ENCODE measurements at places on chromosomes 11 and 22.

DNA sequence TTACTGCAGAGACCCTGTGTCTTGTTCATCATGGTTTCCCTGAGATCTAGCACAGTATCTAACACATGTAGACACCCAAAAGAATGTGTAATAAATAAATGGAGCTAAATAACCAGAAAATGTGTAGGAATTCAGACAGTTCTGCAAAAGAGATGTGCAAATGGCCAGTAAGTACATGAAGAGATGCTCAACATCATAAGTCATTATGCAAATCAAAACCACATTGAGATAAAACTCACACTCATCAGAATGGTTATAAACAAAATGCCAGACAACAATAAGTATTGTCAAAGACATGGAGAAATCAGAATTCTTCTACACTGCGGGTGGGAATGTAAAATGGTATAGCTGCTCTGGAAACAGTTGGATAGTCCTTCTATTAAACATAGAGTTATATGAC, 88.5 kb downstream of the RBFOX2 start:
- no peak for DNase-seq

DNA sequence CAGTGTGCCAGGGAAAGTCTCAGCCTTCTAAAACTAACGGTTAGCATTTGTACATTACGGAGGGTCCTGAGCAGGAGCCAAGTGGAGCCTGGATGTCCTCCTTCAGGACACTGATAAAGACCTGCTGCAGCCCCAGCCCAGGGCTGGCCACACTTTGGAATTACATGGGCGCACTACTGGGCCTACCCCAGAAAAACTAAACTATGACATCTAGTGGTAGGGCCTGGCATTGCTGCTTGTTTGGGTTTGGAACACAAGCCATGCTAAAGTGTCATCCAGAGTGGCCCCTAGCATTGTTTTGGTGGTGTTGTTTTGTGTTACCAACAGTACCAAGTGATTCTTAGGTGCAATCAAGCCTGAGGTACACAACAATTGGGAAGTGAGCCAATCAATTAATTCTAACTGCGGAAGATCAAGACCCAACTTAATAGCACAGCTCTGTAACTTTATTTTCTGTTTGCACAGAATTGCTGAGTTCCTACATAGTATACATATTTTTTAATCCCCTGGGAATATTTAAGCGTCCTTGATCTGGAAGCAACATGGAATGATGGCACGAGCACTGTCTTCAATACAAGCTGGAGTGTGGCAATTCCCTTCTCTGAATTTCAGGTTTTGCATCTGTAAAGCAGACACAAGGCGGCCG, 340.7 kb downstream of the LARGE1 start:
- peak; percentile 15 for DNase-seq

- DNase-seq, result no peak
Observed at GRCh38 chr11:1167256-1167655, 9.5 kb downstream of the MUC5AC start.

- no peak for DNase-seq
Observed at GRCh38 chr22:40953471-40953870, 2.3 kb downstream of the RBX1 start.

GRCh38 chr22:22753526-22754267, 109.3 kb downstream of the GGTLC2 start:
- DNase-seq, result peak; percentile 79

- DNase-seq, result no peak
Observed at GRCh38 chr11:20059587-20060021, 100.7 kb downstream of the DBX1 start.

DNA sequence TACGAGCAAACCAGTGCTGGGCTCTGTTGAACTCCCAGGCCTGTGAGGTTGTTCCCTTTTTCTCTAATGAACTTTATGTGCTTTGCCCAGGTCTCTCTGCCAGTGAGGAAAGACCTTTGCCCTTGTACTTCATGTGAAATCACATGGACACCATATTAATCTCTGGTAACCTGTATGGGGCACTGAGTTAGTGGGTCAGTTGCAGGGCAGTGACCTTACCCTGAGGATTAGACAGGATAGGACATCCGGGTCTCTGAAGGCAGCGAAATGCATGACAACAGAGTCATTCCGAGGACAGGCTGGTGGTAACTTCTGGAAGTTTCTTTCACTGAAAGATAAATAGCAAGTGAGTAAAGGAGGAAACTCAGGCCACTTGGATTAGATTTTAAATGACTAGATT, 93.7 kb downstream of the ZBTB16 start:
- no peak for DNase-seq

DNA sequence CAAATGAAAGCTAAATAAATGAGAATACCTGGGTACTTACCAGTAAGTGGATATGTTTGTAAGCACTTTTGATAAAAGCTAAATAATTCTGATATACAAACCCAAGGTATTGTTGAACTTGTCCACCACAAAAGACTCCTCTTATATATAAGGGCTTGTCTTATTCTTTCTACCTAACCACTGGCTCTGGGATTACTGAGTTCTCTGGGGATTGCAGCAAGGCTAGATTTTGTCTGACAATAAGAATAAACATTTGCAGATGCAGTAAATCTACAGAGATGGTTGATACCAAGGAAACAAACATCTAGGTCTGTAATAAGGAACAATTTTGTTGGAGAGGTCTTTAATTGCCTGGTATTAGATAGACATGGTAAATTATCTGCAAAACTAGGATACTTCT, at the start of gene OR51A4:
Gene OR51A4, minus strand, starts transcription at position 101 of the 400 bp plus-strand sequence. CDS start 505 bp downstream, outside the sequence.
- DNase-seq, result no peak

DNA sequence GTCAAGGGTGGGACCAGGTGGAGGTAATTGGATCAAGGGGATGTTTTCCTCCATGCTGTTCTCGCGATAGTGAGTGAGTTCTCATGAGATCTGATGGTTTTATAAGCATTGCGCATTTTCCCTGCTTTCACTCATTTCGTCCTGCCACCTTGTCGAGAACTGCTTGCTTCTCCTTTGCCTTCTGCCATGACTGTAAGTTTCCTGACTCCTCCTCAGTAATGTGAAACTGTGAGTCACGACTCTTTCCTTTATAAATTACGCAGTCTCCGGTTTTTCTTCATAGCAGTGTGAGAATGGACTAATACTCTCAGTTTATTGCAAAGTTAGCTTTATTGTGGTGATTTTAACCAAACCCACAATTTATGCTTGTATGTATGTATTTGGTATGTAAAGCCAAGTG, 878.5 kb upstream of the ANO3 start:
- DNase-seq, result no peak

GRCh38 chr22:45425101-45425500, 11.6 kb downstream of the RIBC2 start:
- no peak for DNase-seq

Data from stimulated activated CD4-positive, alpha-beta T cell treated with anti-CD3 and anti-CD28 coated beads, Interleukin-1b, Interleukin-23, amount 100 ng/mL, for 48 hours (primary cell).